ENCODE measurements at places on chromosomes 2 and 18.
A peak's percentile ranks its signal among the peaks of the same experiment; 100 is the strongest.

DNA sequence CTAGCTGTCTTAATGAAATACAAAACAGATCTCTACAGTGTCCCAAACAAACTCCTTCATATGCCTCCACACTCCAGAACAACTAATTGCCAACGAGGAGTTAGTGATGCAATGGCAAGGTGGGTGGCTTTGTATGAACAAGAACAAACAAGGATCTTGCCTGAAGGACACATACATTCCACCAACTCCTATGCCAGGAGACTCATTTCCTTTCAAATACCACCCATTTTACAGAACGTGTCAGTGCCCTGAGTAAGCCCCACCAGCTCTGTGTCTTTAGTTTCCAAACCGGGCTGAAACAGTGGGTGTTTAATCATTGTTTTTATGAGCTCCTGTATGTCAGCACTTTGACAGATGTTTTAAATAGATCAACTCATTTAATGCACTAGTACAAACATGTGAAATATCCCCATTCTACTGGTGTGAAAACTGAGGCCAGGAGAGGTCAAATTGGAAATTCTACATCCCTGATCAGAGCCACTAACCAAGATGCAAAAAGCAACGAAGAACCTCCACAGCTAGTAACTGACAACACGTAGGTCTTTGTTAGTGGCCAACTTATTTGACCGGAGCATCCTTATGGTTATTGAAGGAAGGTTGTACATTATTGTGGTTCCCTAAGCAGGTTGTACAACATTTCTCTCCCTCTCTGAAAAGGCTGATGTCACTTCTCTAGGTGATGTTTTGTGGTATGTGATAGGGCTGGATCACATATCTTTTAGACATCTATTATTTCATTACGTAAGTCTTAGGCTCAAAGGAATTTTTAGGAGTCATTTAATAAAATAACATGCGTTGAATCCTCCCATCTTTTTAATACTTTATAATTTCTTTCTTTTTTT, 534.9 kb upstream of the TNP1 start:
- no peak for DNase-seq

DNA sequence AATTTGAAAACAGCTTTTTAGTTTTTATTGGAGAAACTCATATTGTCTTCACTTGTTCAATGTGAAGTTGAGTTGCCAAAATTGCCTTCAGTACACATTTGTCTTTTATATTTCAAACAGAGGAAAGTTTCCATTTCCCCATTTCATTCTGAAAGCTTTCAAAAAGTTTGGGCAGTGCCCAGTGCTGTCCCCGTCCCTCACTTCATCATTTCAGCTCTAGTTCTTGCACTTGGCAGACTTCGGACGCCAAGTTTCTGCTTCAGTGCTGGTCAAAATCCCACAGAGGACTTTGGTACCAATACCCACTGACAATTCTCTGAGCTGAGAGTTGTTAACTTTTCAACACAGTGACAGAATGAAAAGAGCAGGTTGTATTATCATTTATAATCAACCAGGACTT, 43.4 kb upstream of the AQP4 start:
- DNase-seq, result no peak

DNA sequence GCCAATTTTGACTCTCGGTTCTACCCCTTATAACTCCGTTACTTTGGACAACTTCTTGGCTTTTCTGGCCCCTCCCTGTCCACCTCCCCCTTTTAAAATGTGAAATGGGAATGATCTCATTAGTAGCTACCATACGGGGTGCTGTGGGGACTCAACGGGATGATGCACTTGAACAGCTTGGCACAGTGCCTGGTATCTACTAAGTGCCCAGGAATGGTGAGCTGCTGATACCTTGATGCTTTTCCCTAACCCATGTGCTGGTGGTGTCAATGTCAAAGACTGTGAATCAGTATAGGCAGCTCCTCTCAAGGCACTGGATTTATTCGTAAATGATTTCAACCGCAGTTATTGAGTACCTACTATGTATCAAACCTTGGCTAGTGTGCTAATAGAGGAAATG, 204.2 kb downstream of the LOXHD1 start:
- DNase-seq, result no peak

DNA sequence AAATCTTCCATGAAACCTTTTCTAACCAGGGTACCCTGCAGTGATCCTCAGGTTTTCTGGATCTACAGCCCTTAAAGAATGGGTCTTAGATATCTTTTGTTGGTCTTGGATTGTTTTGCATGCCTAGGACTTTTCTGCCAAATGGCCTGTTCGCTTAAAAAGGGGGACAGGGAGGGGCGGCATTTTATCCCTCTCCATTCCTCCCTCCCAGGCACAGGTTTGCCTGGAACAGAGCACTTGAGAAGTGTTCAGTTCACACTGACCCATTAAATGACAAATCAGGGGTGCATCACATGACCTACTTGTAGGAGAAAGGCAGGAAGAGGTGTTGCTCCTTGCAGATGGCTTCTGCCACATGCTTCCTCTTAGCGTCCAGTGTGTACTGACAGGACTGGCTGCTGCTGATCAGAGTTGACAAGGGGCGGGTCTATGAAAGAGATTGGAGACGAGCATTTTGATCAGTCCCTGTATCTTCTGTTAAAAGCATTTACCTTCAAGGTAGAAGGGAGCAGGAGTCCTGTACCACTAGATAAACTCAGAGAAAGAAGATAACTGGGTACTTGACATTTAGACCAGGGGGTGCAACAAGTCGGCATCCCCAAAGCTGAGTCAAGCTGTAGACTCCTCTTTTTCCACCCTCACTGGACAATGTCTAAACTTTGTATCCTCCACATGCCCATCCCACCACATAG, 8.4 kb downstream of the APOB start:
- DNase-seq, result no peak

- DNase-seq, result no peak
Observed at GRCh38 chr2:222076973-222077690, 221.7 kb downstream of the PAX3 start.

- DNase-seq, result no peak
Observed at GRCh38 chr2:165078913-165079312, 123.6 kb upstream of the SLC38A11 start.

DNA sequence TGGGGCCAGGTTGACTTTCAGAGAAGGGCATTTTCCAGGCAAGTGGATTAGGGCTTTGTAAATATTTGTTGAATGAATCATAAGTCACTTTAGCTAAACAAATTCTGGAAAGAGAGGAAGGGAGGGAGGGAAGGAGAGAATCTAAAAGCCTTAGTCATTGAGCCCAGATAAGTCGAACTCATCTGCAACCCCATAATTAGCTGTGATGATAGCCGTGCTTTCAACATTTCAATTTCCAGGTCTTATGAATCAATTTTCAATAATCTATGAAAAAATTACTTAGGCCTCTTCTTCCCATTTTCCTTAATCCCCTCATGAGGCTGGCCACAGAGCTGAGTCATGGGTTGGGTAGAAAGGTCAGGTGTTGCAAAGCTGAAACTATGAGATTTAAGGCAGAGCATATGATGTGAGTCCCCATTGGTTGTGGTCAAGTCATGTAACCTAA, 111.9 kb upstream of the MAPRE2 start:
- no peak for DNase-seq

GRCh38 chr18:48408111-48408726, 964 bp downstream of the ZBTB7C start:
- no peak for DNase-seq

DNA sequence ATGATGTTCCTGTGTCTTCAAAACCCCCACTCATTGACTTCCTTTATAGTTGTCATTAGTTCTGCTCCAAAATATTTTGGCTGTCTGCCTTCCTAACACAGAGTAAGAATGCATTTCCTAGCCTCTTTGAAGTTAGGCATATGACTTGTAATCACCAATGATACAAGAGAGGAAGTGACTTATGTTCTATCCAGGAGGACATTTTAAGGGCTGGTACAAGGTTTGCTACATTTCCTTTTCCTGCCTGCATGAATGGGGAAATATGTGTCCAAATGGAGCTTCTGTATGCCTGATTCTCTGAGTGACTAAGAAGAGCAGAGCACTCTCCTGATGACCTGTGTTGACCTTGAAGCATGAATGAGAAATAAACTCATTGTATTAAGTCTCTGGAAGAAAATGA, 115.1 kb downstream of the PLCL1 start:
- no peak for DNase-seq

GRCh38 chr2:203673933-203674332, 32.5 kb upstream of the CD28 start:
- DNase-seq, result no peak

DNA sequence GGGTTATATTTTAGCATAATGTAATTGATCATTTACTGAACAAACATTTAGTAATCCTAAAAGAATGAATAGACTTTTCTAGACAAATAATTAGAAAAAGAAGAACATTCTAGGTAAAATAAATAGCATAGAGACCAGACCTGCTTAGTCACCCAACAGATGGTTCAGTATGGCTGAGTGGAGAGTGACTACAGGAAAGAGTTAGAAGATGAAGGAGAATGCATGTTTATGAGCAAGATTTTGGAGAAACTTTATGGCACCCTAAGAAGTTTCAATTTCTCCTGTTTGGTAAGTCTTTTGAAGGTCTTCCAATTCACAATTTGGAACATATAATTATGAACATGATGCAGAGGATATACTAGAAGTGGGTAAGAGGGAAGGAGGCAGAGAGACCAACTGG, 32.9 kb downstream of the FAP start:
- DNase-seq, result no peak

DNA sequence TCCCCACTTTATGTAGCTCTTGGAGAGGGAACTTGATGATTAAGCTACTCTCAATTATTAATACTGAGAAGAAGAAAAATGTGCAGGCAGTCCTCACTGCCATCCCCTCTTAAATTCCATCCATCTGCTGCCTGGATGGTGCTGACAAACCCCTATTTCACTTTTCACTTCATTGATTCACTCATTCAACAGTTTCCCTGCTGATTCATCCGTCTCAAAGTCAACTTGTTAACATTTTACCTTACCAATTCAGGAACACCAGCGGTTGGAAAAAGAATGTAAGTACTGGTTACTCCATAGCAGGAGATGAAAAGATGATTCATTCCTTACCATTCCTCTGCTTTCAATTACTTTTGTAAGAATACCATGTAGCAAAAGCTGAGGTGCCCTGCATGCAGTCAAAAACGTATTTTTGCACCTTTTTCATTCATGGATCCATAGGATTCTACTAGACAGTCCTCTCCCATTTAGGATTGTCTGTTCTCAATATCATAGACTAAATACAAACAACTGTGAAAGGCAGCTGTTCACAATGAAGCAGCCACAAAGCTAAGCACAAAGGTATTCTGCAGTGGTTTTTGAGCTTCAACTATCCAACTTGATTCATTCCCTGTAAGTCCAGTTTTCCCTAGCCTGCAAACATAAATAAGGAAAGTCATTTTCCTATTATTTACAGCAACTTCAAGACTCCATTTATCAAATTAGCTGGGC, 262.0 kb downstream of the MREG start:
- no peak for DNase-seq

- DNase-seq, result no peak
Observed at GRCh38 chr2:40421631-40422297, 30.1 kb downstream of the SLC8A1 start.

- no peak for DNase-seq
Observed at GRCh38 chr2:190911813-190912212, 31.2 kb downstream of the GLS start.

- no peak for DNase-seq
Observed at GRCh38 chr18:74310411-74310810, 5.2 kb upstream of the C18orf63 start.

DNA sequence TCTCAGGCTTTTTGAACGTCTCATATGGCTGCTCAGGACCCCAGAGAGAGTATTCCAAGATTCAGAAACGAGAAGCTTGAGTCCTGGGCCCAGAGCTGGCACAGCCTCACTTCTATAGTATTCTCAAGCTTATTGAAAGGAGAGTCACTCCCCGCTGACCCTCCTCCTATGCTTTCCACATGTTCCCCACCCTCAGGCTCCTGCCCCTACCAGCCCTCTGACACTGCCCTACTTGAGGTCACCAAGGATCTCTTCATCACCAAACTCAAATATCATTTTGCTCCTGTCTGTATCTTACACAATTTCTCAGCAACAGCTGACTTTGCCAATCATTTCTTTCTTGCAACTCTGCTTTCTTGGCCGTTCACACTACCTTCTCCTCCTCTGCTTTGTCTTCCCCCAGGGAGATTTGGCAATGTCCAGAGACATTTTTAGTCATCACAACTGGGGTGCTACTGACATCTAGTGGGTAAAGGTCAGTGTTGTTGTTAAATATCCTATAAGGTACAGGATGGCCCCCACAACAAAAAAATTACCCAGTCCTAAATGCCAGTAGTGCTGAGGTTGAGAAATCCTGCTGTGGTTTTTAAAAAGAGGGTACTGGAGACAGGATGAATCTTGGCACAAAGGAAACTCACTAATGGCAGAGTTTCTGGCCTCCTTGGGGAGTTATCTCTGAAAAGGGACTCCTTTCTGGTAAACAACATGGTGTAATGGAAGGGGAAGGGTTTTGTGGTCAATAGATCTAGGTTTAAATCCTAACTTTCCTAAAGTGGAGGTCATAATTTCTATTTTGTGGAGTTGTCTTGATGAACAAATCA, 26.9 kb upstream of the INSIG2 start:
- DNase-seq, result no peak

DNA sequence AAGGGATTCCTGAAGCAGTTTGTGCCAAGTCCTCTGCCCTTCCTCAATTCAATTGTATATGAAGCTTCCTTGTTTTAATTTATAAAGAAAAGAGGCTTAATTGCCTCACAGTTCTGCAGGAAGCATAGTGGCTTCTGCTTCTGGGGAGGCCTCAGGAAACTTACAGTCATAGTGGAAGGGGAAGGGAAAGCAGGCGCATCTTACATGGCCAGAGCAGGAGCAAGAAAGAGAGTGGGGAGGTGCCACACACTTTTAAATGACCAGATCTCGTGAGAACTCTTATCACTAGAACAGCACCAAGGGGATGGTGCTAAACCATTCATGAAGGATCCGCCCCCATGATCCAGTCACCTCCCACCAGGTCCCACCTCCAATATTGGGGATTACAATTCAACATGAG, 114.2 kb downstream of the SGPP2 start:
- no peak for DNase-seq

GRCh38 chr2:112050316-112050715, 4.8 kb upstream of the TMEM87B start:
- no peak for DNase-seq

DNA sequence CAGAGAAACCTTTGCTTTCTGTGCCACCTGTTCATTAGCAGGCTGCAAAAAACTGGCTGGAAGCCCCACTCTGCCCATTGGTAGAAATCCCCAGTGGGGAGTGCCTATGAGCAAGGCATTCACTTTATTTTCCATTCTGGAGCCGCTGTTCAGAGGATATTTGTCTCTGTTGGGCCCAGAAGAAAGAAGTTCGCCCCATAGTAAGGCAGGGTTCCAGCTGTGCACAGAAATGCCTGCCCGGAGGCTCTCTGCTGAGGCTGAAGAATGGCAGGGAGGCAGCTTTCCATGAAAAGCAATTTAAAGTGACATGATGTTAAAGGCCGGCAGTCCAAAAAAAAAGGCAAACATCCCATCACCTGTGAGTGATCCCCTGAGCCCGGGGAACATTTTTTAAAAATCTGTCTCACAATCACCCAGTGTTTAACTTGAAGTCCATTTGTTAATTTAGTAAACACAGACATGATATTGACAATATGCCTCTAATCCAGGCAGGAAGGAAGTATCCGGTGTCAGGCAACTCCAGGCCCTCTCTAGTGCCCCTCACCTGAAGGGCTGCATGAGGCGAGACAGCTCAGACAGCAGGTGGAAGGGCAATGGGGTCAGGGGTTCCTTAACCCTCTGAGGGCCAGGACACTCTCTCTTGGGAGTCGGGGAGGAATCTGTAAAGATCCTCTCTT, 265.1 kb upstream of the SIX2 start:
- peak; percentile 72 for DNase-seq

GRCh38 chr2:42947809-42948600, 155.6 kb upstream of the HAAO start:
- DNase-seq, result no peak

Measured in NCI-H1092 (cell line).